CD4-positive, alpha-beta T cell treated with Interleukin-4 for 1 hour (primary cell): ENCODE measurements at places on chromosomes 5 and 9.

DNA sequence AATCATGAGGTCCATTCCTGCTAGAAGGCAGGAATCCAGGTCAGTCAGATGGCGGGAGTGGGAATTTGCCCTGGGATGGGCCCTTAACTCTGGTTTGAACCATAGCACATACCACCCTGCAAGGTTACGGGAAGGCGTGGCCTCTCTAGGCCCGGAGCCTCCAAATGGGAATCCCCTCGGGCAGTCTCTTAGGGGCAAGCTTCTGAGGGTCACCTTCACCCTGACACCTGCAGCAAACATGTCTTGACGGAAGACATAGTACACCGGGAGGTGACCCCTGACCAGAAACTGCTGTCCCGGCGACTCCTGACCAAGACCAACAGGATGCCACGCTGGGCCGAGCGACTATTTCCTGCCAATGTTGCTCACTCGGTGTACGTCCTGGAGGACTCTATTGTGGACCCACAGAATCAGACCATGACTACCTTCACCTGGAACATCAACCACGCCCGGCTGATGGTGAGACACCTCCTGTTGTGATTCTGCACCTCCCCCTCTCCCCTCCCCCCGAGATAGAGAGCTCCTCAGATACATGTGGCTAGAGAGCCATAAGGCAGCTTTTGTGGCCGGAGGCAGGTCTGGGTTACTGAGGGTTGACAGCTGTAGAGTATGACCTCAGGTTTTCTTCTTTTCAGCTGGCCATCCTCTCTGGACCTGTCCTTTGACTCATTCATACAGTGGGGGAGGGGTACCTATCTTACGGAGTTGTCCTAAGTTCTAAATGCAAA is 957 bp downstream of the PRELID1 start:
- DNase-seq = no peak

- peak; percentile 31 for DNase-seq
Observed at GRCh38 chr9:115524453-115525059, 406.6 kb upstream of the TNC start.

DNA sequence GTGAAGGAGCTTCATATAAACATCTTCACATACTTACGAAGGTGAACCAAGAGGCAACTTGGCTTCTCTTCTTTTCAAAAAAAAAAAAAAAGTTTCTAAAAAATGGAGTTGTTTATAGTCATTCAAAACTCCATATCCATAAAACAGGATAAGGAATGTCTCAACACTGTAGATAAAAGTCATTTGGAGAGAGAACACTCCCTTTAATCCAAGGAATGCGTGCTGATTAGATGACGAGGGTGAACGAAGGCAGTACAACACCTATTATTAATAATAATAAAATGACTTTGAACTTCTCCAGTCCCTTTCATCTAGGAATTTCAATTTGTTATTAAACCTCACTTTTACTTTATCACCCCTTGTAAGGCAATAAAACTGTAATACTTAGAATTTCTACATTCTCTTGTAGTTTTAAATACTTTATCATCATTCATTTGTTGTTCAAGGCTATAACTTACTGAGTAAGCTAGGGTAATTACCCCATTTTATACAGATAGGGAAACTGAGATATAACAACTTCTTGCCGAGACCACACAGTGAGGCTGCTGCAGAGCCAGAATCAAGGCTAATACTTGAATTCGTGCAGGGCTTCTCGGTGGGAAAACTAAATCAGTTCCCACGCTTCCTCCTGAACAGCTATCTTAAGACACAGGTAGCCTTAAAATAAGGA is 377.1 kb downstream of the EFNA5 start:
- no peak for DNase-seq

DNA sequence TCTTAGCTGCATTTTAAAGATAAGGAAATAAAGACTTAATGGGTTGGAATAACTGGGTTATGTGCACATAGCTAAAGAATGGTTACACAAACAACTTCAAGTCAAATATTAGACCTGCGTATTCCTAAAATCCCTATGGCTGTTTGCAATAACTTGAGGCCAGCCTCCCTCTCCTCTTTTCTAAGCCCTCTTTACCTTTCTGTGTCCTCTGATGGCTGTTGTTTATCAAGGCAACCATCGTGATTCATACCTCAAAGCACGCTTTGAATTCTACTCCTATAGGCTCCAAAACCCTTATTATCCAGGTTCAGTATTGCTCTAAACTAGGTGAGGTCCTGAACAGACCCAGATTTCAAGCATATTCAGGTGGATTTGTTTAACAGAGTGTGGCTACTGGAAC is 45.6 kb upstream of the LCP2 start:
- DNase-seq = no peak

GRCh38 chr5:119078861-119079260 is 8.0 kb downstream of the DMXL1 start:
- no peak for DNase-seq

GRCh38 chr5:133775584-133776304 is 163.4 kb upstream of the FSTL4 start:
- no peak for DNase-seq

- DNase-seq = no peak
Observed at GRCh38 chr5:120435129-120435528, 29.0 kb upstream of the PRR16 start.

- DNase-seq = no peak
Observed at GRCh38 chr5:71865665-71866320, 146.7 kb downstream of the CARTPT start.

GRCh38 chr5:116075191-116075831 is 9.5 kb upstream of the COMMD10 start:
- DNase-seq = no peak

GRCh38 chr5:181261320-181262049 is 542 bp upstream of the TRIM52 start:
- DNase-seq = peak; percentile 84

GRCh38 chr5:166505067-166505466 is 1786.4 kb upstream of the WWC1 start:
- no peak for DNase-seq

- no peak for DNase-seq
Observed at GRCh38 chr5:40381676-40382363, 297.9 kb upstream of the PTGER4 start.

DNA sequence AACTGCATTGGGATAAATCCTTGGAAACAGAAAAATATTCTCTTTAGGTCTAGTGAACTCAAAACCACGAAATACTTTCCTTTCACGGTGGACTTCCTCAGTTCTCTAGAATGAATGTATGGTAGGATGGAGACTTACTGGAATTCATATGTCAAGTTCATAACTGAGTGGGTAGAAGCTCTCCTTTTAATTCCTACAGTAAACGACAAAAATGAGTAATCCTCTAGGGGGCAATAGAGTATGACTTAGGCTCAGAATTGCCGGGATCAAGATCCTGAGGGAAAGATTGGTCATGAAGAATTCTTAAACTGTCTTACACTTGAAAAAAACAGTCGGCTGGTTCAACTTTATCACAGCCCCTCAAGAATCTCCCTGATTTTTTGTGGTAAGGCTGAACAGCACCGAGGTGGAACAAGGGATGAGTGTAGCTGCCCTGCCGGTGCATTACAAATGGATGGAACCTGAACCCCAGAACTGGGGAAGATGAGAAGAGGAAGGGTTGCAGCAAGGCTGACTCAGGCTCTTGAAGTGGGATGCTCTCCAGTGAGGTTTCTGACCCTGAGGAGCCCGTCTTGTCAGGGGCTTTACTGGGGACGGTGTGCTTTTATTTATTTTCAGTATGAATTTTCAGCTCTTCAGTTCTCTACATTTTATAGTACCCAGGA is 14.0 kb upstream of the LOX start:
- no peak for DNase-seq

DNA sequence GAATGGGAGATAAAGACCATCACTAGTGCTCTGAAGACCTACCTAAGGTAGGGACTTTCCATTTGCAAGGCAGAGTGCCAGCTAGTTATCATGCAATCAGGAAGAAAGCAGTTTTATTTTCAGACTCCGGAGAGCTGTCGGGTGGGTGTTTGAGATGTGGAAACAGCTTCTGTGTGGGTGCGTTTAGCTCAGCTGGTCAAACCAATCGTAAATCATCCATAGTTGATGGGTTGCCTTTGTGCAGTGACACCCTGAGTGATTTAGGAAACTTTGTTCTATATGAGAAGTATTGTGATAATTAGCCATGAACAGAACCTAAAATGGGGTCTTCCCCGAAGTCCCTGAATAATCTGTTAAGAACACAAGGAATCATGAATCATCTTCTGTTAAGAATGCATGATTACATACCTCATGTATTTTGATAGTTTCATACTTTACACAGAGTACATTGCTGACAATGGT is 284.3 kb downstream of the ARHGAP26 start:
- peak; percentile 17 for DNase-seq

DNA sequence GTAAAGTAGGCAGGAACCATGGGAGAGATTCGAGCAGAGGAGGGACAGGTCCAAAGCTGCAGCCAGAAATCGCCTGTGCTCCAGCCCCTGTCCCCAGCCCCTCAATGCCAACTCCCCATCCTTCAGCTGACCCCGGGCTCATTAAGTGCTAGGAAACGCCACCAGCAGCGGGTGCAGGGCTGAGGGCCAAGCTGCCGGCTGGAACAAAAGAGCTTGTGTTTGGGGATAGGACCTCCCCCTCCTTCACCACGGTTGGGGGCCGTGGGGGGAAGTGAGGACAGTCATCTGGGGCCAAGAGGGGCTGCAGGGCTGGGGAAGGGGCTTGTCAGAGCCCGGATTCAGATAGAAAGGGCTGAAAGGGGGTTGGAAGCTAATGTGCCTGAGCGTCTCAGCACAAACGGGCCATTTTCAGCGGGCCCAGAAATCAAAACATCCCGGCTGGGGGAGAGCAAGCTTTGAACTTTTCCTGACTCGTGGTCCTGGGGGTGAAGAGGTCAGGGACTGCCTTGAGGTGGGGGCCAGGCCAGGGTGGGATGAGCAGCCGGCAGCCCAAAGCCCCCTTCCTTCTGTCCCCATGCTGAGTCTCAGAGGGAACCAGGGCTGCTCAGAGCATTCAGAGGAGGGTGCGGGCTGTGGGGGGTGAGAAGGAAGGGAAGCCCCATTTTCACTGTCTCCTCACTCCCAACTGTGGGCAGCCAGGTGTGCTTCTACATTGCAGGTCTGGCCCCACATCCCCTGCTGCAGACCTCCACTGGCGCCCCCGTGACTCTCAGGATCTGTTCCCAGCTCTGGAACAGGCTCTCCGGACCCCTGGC is 69.4 kb upstream of the DAB2IP start:
- DNase-seq = no peak

DNA sequence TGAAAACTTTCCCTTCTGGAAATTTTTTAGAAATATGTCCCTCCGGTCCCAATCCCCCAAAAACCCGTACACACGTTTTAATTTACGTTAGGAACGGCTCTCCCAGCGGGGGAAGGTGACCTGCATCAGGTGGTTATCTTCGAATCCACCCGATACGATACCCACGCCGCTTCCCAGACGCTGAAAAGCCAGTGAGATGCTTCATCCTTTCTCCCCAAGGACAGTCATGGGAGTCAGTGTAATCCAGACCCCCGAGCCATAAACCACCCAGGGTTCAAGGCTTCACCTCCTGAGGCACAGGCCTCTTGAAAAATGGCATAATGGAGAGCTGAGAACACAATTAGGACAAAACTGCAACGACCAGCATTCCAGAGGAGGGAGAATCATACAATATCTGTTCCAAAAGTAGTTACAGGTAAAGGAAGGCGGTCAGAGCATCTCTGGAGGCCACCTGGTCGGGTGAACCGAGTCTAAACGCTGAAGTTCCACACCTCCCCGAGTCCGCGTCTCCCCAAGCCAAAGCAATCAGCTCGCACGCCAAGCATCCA is 857 bp downstream of the FAM169A start:
- no peak for DNase-seq
